ENCODE measurements at places on chromosomes 2 and 18. TPM values are rescaled to one million over a fixed set of nuclear protein-coding genes. Genes with fewer than 3 reads are reported as not detected.

- H3K4me3 ChIP-seq, result no peak overlapping the region
- no peaks in the 10 kb centered on the region for H3K36me3 ChIP-seq
- no peak overlapping the region for H3K27ac ChIP-seq
- no peaks in the 10 kb centered on the region for H3K4me1 ChIP-seq
- H3K27me3 ChIP-seq, result no peaks in the 10 kb centered on the region
- DNase-seq, result no peak
Observed at GRCh38 chr2:201821080-201821479, 14.7 kb downstream of the CDK15 start.

- peak; percentile 55 for DNase-seq
- H3K4me1 ChIP-seq, result peaks cover 30% of the 10 kb centered on the region
- no peaks in the 10 kb centered on the region for H3K36me3 ChIP-seq
Observed at GRCh38 chr2:65382323-65382722, 50.1 kb downstream of the SPRED2 start.

DNA sequence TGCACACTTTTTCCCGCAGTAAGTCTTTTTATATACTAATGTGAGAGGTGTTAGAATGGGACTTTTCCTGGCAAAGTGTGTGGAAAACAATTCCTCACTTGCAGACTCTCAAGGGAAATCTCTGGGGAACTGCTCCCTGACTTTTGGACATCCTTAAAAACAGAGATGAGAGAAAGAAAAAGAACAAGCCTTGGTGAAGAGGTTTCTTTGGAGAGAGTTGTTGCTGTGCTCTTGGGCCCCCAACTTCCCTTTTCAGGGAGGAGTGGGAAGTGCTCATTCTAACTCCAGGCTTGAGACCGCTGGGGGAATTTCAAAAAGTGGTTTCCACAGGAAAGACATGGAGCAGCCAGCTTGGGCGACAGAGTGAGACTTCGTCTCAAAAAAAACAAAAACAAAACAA lies 142.6 kb upstream of the SPRED2 start:
- H3K4me3 ChIP-seq, result no peak overlapping the region
- H3K27ac ChIP-seq, result no peak overlapping the region
- H3K4me1 ChIP-seq, result no peaks in the 10 kb centered on the region

DNA sequence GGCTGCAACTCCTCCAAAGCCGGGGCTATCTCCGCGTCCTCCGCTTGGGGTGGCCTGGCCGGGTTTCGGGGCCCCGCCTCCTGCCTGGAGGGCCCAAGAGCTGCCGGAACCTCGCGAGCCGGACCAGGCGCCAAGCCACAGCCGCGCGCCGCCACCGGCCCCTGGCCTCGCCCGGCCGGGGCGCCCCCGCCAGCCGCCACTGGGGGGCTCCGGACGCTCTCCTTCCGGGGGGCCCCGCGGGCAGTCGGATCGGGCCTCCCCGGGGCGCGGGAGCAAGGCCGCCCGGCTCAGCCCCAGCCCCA lies 17.4 kb upstream of the HAAO start:
- H3K27me3 ChIP-seq, result no peaks in the 10 kb centered on the region
- peak; percentile 91 for DNase-seq
- peaks cover 6% of the 10 kb centered on the region for H3K4me1 ChIP-seq
- no peaks in the 10 kb centered on the region for H3K36me3 ChIP-seq
- H3K4me3 ChIP-seq, result peak overlapping the region; percentile 91

- H3K4me3 ChIP-seq, result peak overlapping the region; percentile 7
- no peak overlapping the region for H3K27ac ChIP-seq
- H3K4me1 ChIP-seq, result peaks cover 11% of the 10 kb centered on the region
- no peak for DNase-seq
- H3K27me3 ChIP-seq, result no peaks in the 10 kb centered on the region
- peaks cover 6% of the 10 kb centered on the region for H3K36me3 ChIP-seq
Observed at GRCh38 chr2:10814142-10814541, 1.6 kb upstream of the PDIA6 start.

DNA sequence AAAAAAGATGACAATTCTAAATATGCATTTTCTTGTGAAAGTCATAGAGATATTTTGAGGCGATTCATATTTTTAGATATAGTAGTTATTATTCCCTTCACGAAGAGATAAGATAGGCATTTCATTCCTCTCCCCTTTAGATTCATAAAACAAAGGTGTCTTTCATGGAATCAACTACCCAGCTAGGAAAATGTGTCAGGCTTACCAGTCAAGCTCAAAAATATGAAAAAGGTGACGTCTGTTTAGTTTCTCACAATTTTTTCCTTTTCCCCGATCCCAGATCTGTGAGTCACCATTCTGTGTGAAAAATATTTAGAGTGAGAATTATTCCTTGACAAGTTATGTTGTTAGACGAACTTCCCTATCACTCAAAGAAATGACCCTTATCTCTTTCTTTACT lies 95.4 kb upstream of the FN1 start:
- no peaks in the 10 kb centered on the region for H3K27me3 ChIP-seq
- H3K36me3 ChIP-seq, result no peaks in the 10 kb centered on the region
- H3K4me1 ChIP-seq, result peaks cover 17% of the 10 kb centered on the region
- DNase-seq, result no peak
- no peak overlapping the region for H3K27ac ChIP-seq
- H3K4me3 ChIP-seq, result no peak overlapping the region

The CRYBA2 gene
- total RNA-seq, result not detected

The RGPD8 gene
- 5.5 TPM for total RNA-seq

The CNDP1 gene
- total RNA-seq, result not detected

The SERPINB8 gene
- total RNA-seq, result 1.6 TPM

Measured in SJCRH30 (cell line).